ENCODE measurements at places on chromosomes 11 and 22. TPM values are rescaled to one million over a fixed set of nuclear protein-coding genes. Genes with fewer than 3 reads are reported as not detected.

HEPACAM gene
- total RNA-seq: not detected

CRYBA4 gene
- total RNA-seq: not detected

TP53I11 gene
- total RNA-seq: 0.34 TPM

MMP10 gene
- not detected for total RNA-seq

LRRC56 gene
- 4.6 TPM for total RNA-seq
